ENCODE measurements at places on chromosomes 12 and 14. TPM values are rescaled to one million over a fixed set of nuclear protein-coding genes. Genes with fewer than 3 reads are reported as not detected.

Gene KERA
- total RNA-seq: not detected

Gene DTX3
- 5.9 TPM for total RNA-seq

Gene KCNMB4
- 1.0 TPM for total RNA-seq

Gene IL22
- total RNA-seq: not detected

Gene EML1
- total RNA-seq: 69.3 TPM

Gene WDR20
- 25.3 TPM for total RNA-seq

Gene NACA
- total RNA-seq: 1,223 TPM

Gene MARK3
- 100 TPM for total RNA-seq

Gene RAD51AP1
- total RNA-seq: 17.4 TPM

Gene HSPB8
- total RNA-seq: 125 TPM

Gene OR4K13
- not detected for total RNA-seq

Gene ZBTB25
- 4.7 TPM for total RNA-seq

Gene DHRS4
- total RNA-seq: 34.6 TPM

Gene SIX4
- 11.3 TPM for total RNA-seq

Gene DAO
- not detected for total RNA-seq

Gene SPATS2
- total RNA-seq: 42.4 TPM

Gene SLC6A12
- total RNA-seq: 4.8 TPM

Gene GUCY2C
- not detected for total RNA-seq

Gene SLCO1A2
- total RNA-seq: 0.35 TPM

Gene ADAMTS20
- not detected for total RNA-seq

Gene MANSC1
- total RNA-seq: 1.8 TPM

Gene MIS18BP1
- total RNA-seq: 24.3 TPM

Gene ADGRD1
- total RNA-seq: 0.05 TPM

Gene CELA1
- not detected for total RNA-seq

Gene PROX2
- total RNA-seq: not detected

Gene KLRC2
- total RNA-seq: not detected

Measured in renal cortical epithelial cell (primary cell).